LoVo (cell line): ENCODE measurements at places on chromosomes 2 and 18.
A peak's percentile ranks its signal among the peaks of the same experiment; 100 is the strongest.

GRCh38 chr2:207796585-207797350 is 27.1 kb upstream of the FZD5 start:
- DNase-seq = no peak

DNA sequence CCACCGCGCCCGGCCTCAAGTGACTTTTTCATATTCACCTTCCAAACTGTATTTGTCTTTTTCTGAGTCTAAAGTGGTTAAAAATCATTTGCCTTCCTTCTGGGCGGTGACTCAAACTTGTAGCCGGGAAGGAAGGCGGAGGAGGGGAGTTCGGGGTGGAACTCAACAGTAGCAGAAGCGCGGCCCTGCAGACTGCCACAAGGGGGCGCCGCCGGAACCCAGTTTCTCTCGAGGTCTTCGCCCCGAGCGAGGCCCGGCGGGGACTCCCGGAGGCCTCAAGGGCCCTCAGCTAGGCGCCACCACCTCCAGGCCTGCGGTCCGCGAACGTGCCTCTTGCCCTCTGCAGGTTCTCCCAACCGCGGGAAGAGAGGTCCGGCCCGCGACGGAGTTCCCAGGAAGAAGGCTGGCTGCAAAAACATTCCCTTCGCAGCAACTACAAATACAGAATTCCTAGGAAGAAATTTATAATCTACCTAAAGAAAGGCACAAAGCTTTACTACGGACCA is 16.8 kb upstream of the ITM2C start:
- peak; percentile 86 for DNase-seq

DNA sequence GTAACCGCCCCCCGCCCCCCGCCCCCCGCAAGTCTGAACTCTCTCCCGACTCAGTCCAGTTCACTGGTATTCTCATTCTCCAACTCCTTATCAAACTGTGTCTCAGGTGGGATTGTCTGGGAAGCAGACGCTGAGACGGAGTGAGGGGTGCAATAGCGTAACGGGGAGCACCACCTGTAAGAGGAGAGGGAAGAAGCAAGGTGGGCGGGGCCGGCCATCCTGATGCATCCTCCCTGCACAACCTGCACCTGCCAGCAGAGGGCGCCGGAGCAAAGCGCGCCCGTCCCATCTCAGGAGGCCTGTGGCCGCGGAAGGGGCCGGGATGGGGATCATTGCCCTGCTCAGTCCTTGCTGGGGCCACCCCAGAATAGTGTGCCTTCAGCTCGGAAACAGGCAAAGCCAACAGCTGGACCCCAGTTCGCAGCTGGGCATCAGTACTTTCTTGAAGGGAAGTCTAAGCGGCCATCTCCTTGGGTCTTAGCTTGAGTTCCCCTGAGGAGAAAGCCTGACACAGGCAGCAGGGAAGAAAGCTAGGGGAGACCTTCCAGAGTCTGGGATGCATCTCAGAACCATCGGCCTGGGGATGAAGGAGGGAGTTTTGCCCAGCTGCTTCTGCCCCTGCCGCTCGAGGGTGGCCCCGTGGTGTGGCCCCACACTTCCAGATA is 208.0 kb downstream of the TFCP2L1 start:
- DNase-seq = peak; percentile 65

- DNase-seq = no peak
These were observed 433.1 kb upstream of the RAB12 start for GRCh38 chr18:8176109-8176508.

GRCh38 chr2:24147364-24147763 is 24.1 kb downstream of the FAM228B start:
- no peak for DNase-seq

DNA sequence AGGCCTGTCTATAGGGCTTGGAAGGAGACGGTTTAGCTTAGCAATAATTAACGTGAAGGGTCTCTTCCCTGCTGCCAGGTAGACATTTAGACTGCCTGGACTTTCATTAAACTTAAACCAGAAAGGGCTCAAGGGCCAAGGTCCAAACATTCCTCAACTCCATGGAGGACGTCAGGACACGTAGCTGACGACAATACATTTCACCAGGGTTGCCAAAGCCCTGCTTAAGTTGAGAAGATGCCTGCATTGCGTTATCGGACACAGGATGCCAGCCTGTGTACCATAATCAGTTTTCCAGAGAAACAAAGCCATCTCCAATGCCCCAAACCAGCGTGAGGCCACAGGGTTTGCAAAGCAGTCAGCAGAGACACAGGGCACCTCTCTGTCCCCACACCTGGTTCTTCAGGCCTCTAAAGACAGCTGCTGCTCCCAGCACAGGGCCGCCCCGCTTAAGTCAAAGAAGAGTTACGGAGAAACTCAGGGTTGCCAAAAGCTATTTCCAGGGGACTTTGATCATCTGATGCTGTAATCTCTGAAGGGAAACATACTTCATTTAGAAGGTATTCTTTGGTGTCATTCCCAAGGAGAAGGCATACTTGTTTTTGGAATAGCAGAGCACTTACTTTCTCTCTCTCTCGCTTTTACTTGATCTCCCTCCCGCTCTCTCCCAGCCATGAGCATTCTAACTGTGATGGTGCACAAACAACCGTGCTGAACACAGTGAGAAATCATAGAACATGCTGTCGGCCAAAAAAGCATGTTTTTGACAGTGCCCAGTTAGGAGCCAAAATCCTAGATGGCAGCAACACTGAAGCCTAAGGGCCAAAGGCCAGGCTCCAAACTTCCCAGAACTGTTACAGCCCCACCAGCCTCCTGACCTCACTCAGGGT is 46.0 kb downstream of the TTC32 start:
- DNase-seq = no peak

DNA sequence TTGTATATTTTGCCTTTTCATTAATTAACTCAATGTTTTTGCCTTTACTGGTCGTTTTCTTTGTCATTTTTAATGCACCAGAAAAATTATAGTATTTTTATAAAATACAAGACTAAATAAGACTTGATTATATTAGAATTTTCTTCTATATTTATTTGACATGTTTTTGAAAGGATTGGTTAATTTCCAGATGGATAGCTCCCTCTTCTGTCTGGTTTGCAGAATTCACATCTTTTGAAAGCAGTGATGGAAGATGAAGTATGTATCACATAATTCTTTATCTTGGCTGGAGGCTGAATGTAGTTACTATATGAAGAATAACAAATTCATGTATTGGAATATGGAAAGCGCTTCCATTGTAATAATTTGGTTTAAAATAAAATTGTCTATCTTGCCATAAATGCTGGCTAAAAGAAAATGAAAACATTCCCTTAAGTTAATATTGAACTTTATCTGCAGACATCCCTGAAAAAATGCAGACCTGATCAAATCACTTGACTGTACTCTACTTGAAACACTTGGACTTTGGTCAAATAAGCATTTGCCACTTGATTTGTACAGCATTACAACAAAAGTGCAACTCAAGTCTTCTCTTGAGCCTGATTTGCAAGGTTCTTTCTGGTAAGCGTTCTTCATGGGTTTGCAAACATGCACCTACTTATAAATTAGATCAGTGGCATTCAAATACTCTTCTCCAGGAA is 86.3 kb upstream of the EFEMP1 start:
- DNase-seq = peak; percentile 52

DNA sequence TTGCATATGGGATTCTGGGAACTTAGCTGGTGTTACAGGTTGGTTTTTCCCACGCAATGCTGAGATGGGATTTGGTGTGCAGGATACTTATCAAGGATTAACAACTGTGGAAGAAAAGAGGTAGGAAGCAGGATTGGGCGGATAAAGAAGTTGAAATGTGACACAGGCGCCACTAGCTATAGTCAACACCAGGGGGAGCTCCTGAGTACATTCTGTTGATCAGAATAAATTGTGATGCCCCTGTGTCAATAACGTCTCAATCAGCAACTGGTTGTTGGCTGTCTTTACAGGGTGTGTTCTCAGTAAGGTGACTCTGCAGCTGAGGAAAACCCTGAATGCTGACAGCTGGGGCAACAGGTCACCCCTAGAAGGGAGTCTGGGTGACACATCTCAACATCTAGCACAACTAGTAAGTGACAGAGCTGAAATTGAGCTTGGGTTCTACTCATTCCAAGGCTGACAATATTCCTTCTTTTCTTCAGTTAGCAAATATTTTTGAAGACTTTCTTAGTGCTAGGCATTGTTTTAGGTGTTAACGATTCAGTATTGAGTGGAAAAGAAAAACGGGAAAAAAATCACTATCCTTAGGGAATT is 143.0 kb downstream of the ARL6IP6 start:
- peak; percentile 53 for DNase-seq

DNA sequence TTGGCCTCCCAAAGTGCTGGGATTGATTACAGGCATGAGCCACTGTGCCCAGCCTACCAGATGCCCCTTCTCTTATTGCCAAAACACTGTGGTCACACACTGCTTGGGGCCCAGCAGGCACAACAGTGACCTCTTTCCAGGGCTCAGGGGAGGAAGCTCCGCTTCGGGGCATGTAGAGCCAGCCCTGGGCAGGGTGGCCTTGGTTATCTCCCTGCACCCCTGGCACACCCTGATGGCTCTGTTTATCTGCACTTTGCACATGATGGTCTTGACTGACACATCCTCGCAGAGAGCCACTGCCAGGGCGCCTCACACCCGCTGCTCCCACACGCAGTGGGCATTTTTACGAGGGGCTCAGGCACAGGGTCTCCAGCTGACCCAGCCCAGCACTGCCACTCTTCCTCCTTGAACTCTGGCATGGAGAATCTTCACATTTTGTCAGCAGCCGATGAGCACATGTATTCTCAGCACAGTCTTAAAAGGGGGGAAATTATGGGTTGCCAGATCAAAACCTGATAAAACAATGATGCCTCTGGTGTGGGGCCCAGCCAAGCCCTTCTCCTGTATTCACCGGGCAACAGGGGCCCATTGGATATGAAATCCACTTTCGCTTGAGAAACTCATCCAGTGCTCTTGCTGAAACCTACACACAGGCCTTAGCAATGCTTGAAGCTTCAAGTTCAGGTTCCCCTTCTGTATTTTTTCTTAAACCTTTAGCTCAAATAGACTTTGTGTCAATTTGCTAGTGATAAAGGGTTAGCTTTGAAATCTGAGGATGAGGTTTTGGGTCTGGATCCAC is 5.9 kb downstream of the GYPC start:
- DNase-seq = no peak

DNA sequence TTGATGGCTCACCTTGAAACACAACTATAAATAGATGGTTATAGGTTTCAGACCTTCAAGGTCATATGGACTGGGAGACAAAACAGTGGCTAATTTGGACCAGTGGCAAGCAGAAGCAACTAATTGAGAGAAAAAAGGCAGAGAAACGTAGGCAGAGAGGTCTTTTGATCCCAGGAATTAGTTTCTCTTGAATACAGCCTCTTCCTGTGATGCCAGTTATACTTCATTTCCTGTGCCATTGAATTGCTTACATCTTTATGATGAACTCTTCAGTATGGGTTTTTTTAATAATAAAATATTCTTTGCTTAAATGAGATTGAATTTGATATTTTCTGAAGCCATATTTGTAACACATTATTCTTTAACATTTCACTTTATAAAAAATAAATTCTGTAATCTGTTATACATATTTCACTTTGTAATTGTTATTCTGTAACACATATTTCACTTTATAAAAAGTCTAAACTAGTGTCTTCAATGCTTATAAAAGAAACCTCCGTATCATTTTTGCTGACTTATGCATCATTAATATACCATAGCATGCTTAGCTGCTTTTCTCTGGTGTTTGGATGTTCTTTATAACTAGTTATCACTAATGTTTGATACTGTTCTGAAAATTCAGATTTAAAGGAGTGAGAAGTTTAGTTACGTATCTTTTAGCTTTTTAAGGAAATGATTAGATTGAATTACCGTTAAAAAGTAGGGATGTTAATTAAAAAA is 8.9 kb downstream of the VAPA start:
- no peak for DNase-seq

- DNase-seq = no peak
These were observed 4.7 kb upstream of the LYG2 start for GRCh38 chr2:99260184-99260583.

DNA sequence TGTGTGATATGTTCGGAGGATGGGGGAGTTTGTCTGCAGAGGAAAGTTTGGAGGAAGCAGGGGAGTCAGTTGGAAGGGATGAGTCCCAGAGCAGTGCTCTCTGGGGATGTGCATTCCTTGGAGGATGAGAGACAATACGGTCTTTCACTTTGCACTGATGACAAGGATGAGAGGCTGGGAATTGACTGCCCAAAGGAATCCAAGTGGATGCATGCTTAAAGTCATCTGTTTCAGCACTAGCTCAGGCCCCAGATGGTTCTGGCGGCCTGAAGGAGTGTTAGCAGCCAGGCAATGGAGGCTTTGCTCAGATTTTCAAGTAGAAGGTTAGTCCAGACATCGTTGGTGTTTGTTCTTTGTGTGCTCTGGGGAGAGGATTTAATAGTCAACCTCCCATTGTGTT is 100.2 kb downstream of the CRIM1 start:
- DNase-seq = no peak

GRCh38 chr2:37671816-37672103 is 318 bp upstream of the CDC42EP3 start:
- DNase-seq = no peak

GRCh38 chr18:78431606-78432005 is 548.0 kb upstream of the SALL3 start:
- DNase-seq = no peak

DNA sequence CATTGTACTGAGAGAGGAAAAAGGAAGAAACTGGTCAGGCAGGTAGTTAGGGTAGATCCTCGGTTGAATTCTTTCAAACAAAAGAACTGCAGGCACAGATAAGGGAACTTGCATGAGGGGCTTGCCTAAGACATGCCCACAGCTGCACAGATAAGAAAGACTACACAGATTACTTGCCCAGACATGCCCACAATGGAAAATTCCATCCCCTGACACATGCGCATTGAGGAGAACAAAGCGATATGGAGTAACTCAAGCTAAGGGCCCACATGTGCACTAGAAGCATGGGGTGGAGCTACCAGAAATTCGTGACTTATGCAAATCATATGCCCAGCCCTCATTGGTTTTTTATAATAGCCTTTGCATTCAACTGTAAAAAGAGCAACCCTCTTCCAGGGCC is 181.3 kb upstream of the ZNF521 start:
- DNase-seq = no peak

GRCh38 chr2:128451084-128452023 is 132.7 kb upstream of the HS6ST1 start:
- DNase-seq = no peak
